Effector CD4-positive, alpha-beta T cell (primary cell): ENCODE measurements at places on chromosomes 4 and X.

DNA sequence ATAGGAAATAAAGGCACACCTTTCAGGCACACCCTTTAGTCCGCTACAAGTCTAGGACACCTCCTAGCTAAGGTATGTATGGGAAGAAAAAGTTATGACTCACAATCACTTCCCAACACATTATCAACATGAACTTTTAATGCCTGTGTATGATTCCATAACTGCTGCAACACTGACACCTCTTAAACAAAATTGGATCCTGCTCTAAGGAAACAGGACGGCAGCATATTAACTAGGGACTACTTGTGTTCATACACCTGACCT lies 2.4 kb upstream of the PPP3CA start:
- DNase-seq: no peak

GRCh38 chrX:63958134-63958865 lies 173.3 kb upstream of the ARHGEF9 start:
- DNase-seq: no peak

DNA sequence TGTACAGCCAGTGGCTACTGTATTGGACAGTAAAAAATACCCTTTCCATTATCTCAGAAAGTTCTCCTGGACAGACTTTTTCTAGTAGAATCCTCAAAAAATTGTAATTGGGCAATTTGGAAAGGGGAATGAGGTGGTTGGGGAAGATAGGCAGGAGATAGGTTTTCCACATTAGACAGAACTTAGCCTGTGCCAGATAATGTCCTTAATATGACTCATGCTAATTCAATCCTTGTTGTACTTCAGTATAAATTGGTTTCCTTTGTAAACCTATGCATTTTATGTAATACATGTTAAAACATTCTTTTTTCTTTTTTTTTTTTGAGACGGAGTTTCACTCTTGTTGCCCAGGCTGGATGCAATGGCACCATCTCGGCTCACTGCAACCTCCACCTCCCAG lies 8.9 kb downstream of the EIF4E start:
- DNase-seq: no peak

GRCh38 chr4:114200026-114200425 lies 220.6 kb upstream of the ARSJ start:
- no peak for DNase-seq

DNA sequence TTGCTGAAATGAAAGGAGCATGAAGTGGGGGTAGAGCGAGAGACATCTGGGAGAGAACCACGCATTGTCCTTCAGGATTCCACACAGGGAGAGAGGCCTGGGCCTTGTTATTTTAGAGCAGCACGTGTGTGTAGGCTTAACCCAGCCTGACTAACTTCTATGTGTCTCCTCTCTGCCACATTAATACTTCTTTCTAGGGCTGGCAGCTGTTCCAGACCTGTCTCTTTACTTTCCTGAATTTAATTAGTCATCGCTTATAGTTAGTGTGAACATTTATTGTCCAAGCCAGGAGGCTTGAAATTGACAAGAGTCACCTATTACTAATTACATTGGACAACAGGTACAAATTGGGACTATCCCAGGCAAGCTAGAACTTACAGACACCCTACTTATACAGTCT lies 51.3 kb downstream of the SMAD1 start:
- no peak for DNase-seq

- no peak for DNase-seq
These were observed 439.8 kb upstream of the NR3C2 start for GRCh38 chr4:148881860-148882643.

GRCh38 chrX:40871385-40872082 lies 136.2 kb upstream of the MED14 start:
- no peak for DNase-seq

DNA sequence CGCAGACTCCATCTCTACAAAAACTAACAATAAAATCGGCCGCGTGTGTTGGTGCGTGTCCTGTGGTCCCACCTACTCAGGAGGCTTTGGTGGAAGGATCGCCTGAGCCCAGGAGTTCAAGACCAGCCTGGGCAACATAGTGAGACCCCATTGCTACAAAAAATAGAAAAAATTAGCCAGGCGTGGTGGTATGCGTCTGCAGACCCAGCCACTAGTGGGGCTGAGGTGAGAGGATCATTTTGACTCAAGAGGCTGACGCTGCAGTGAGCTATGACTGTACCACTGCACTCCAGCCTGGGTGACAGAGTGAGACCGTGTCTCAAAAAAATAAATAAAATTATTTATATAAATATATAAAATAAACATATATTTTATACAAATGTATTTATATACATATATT lies 22.3 kb downstream of the ASMTL start:
- DNase-seq: no peak

- no peak for DNase-seq
These were observed 137.6 kb upstream of the KLF3 start for GRCh38 chr4:38526412-38526811.

DNA sequence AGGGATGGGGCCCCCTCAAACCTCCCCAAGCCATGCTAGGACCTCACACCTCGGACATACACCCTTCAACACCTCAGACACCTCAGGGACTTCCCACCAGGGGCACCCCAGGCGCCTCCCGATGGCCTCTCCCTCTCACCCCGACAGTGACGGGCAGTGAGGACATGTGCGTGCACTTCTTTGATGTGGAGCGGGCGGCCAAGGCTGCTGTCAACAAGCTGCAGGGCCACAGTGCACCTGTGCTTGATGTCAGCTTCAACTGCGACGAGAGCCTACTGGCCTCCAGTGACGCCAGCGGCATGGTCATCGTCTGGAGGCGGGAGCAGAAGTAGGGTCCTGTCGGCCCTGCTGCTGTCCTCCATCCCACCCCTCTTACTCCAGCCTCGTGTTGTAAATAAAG lies 7.4 kb downstream of the WDR13 start:
- no peak for DNase-seq

- no peak for DNase-seq
These were observed 15.6 kb upstream of the TMPRSS11F start for GRCh38 chr4:68145261-68145660.
